Stimulated activated CD4-positive, alpha-beta T cell treated with anti-CD3 and anti-CD28 coated beads, TNF-alpha, amount 100 ng/mL, for 1 hour (primary cell): ENCODE measurements at places on chromosomes 2 and 18.
A peak's percentile ranks its signal among the peaks of the same experiment; 100 is the strongest.

- DNase-seq, result no peak
Observed at GRCh38 chr2:45218931-45219339, 209.7 kb upstream of the SIX2 start.

DNA sequence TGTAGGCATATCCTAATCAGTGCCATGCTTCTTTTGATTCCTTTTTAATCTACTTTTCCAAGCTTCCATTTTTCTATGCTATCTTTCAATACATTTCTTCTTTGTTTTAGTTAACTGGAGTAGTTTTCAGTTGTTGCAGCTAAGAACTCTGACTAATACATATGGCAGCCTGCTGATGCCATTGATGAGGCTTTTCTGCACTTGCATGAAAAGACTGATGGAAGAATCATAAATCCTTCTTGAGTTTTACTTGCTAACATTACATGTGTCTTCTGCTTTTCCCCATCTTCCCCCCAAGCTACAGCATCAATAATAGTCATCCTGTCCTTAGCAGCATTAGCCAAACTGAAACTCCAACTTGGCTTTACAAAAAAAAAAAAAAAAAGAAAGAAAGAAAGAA lies 203.3 kb downstream of the LRP1B start:
- DNase-seq, result no peak

DNA sequence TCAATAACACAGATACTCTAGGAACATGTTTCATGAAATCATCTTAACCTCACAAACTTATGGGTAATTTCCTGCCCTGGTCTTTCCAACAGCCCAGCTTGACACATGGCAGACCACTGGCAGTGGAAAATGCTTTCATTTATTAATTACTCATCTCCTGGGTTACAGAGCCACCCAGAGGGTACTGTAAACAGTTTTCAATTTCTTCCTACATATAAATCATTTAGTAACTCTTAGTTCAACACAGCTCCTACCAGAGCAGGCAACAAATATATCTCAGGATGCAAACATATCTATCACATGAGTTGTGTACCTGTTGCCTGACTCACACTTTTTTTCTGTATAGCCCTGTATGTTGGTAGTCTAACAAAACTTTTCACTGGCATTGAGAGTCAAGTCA lies 99.2 kb upstream of the VRK2 start:
- DNase-seq, result no peak

DNA sequence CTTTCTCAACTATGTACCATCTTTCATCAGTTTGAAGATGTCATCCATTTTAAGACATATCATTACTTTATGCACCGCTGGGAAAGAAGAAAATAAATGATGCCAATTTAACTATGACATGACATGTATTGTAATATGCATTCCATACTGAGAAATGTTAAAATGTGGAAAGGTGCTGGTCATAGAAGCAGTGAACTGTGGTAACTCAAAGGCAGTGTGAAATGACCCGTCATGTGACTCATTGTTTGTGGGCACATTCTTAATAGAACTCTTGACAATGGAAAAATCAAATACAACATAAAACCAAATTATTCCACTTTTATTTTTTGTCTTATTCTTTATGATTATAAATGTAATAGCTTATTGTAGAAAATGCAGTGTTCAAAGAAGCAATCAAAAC lies 455.0 kb upstream of the ST6GAL2 start:
- DNase-seq, result no peak

- DNase-seq, result no peak
Observed at GRCh38 chr2:190887089-190887488, 6.5 kb downstream of the GLS start.

DNA sequence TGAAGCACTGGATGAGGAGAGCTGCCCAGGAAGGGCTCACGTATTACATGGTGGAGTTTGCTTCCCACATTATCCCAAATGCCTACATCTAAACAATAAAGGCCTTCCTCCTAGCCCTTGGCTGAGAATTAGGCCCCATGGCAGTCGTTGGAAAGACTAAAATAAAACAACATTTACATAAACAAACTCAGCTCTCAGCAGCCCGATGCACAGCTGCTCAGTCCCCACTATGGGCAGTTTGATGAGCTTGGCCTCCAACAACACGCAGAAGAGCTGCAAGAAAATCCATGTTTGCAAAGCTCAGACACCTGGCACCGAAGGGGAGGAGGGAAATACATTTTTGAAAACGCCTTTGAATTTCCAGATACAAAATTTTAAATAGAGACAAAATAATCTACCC lies 352.4 kb downstream of the EIPR1 start:
- no peak for DNase-seq

DNA sequence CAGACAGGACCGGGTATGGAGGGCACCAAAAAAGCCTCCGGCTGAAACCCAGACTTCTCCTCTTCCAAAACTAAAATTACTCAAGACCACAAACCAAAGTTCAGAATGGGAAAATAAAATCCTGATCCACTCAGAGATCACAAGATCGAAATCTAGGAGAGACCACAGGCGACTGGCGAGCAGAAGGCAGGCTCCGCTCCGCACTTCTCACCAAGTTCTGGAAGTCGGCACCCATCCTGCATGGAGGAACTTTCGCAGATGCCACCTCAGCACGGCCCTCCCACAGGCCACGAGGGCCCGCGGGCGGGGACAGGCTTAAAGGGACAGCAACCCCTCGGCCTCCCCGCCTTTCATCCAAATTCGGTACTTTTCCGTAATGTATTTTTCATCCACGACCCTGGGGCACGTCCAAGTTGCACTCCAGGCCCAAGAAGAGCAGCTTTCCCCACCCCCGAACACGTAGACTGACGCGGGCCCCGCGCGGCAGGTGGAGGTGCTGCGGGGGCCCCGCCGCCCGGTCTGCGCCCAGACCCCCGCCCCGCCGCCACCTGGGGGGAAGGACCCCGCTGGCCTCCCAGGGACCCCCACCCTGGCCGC lies 43.7 kb downstream of the HDLBP start:
- peak; percentile 17 for DNase-seq
